Caudate nucleus (tissue), 63 donors: ENCODE measurements at places on chromosomes 5 and 9.

DNA sequence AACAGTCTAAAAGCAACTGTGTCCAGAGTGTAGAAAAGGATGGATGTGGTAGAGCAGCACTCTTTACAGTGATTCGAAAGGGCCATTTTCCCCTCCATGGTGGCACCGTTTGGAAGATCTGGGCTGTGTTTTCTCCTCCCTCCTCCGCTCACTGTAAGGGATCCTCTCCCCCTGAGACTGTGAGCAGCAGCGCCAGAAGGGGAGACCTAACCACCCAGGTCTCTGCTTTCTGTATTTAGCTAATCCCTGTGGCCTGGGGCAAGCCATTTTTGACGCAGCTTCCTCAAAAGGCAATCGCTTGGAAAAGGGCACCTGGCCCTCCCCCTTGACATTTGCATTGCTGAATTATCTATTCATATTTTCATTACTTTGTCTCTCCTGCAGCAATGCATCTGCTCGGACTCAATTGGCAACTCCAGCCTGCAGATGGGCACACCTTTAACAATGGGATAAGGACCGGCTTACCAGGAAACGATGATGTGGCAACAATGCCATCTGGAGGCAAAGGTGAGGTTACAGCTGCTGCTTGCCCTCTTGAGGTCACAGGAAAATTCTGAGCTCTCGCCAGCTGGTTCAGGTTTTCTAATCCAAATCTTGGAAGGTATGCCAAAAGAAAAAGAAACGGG is 244.3 kb upstream of the WWC1 start:
- DNase-seq = peak; percentile 14

GRCh38 chr9:134495881-134496412 is 145.7 kb upstream of the COL5A1 start:
- DNase-seq = no peak

DNA sequence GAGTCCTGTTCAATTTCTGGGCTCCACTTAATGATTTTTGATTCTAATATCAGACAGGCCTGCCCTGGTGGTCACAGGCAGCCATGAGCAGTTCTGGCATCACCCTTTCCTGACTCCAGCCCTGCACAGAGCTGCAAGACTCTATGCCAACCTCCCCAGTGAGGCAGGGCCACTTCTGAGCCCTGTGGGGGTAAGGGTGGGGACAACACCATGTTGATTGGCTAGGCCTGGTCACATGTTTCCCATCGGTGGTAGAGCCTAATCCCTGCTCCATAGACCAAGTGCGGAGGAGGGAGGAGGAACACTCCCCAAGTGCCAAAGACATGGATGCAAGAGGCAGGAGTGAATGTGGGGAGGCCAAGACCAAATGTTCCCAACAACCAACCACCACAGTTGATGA is 134.6 kb downstream of the PHF2 start:
- DNase-seq = no peak

DNA sequence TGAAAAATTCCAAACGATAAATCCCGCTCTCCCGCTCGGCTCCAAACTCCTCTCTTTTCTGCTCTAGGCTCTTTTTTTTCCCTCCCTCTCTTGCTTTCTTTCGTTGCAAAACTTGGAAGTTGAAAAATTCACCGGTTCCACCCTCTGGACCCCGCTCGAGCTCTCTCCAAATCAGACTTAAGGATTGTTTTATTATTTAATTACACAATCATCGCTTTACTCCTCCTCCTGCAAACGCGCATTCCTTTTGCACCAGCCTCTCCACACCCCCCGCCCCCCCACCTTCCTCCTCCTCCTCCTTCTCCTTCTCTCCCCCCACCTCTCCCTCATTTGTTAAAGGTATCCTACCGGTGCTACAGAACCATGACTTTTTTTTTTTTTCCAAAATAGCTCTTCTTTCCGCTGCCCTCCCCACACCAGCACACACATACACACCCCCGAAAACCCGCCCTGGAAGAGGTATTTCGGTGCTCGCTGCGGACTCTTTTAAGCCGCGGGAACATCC is 535 bp upstream of the NFIB start:
- no peak for DNase-seq

DNA sequence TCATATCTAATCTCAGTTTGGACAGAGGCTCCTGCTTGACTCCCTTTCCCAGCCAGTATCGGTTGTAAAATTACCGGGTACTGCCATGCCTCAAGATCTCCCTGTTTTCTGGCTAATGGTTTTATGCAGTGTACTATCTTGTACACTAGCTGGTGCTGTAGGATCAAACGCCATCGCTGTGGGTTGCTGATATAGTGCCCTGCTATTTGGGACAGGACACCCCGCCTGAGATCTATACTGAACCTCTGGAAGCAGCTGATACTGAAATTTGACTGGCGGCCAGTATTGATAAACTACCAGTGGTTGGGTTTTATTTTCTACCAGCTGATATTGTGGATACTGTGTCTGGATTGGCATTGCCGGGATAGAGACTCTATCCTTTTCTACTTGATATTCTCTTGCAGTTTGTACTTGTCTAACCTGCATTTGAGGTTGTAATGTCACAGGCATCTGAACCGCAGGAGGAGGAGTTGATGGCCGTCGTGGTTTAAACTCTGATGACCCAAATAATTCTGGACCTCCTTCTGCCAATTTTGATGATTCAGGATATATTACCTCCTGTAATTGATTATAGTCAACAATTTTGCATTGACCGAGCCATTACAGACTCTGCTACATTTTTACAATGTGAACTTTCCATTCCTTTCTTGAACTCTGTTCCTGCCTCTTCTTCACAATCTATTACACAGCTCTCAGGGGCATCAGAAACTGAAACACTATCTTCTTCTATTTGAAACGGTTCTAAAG is 112.5 kb upstream of the LARP1 start:
- no peak for DNase-seq

DNA sequence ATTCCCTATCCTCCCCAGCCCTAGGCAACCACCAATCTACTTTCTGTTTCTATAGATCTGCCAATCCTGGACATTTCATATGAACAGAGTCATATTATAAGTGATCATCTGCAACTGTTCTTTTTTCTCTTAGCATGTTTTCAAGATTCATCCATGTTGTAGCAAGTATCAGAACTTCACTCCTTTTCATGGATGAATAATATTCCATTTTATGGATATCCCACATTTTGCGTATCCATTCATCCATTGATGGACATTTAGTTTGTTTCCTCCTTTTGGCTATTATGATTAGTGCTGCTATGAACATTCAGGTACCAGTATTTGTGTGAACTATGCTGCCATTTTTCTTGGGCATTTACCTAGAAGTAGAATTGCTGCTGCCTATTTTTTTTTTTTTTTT is 51.3 kb upstream of the HAND1 start:
- no peak for DNase-seq

- DNase-seq = no peak
These were observed 374.9 kb downstream of the TLE4 start for GRCh38 chr9:79946712-79947111.

- DNase-seq = no peak
These were observed 81.9 kb downstream of the EBF1 start for GRCh38 chr5:159017786-159018185.

GRCh38 chr9:72255569-72255968 is 106.3 kb downstream of the GDA start:
- no peak for DNase-seq

GRCh38 chr5:125847561-125847960 is 575.6 kb upstream of the GRAMD2B start:
- no peak for DNase-seq

- no peak for DNase-seq
These were observed 234.1 kb downstream of the TMEM38B start for GRCh38 chr9:105928416-105928815.

DNA sequence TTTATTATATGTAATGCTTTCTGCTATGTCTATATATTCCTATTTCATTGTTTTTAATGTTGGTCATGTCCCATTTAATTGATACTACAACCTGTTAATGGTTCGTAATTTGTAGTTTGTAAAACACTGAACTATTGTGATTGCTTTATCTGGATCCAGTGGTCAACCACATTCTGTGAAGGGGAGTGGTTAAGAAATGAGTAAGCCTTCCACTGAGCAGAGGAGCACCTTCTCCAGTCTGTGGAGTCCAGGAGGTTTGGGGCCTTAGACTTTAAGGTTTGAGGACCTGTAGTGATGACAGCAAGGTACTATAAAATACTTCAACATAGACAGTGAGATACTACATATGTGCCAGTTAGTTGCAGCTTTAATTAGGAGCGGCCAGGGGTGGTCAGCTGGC is 67.7 kb upstream of the RAD23B start:
- no peak for DNase-seq

DNA sequence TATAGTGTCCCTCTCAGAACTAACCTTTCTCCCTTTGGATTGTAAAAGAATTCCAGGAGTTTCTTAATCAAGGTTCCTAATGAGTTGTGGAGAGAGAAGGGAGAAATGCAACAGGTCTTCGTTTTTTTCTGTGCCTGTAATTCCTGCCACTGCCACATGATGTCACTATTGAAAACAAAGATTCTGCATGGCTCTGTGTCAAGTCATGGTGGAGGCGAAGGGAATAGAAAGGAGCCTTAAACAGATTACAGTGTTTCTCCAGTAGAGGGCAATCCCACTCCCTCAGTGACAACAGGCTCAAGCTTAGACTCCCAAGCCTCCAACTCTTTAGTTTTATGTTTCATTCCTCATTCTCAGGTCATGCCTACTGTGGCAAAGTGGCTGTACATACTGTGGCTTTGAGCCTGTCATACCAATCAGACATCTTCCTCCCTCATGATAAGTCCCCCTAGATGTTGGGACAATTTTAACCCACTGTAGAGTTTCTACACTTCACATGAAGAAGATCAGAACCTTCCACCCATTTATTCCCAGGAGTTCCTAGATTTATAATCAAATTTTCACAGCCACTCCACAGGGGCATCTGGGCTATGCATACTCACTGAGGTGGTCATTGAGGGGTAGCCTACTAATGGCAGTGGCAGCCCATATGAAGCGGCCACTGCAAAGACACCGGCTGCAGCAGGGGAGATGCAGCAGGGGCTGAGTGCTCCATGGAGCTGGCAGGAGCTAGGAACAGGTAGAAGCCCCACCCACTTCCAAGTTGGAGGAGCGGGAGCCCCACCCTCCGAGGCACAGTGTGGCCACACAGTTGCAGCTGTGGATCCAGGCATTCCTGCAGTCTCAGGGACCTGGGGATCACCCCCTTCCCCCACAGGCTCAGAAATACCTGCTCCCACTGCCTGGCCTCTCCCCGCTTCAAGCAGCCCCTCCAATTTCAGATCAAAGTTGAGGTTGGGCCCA is 97.4 kb upstream of the TRIM32 start:
- no peak for DNase-seq

- no peak for DNase-seq
These were observed 10.1 kb downstream of the PHF2 start for GRCh38 chr9:93586290-93587057.

- no peak for DNase-seq
These were observed 8.6 kb upstream of the GLE1 start for GRCh38 chr9:128495804-128496417.

GRCh38 chr9:27436234-27436633 is 87.9 kb upstream of the IFNK start:
- no peak for DNase-seq

- no peak for DNase-seq
These were observed 29.1 kb upstream of the DUSP1 start for GRCh38 chr5:172800088-172800551.

- no peak for DNase-seq
These were observed 172.7 kb downstream of the TRPM3 start for GRCh38 chr9:70948744-70949143.

GRCh38 chr5:4413996-4414395 is 726.1 kb upstream of the ADAMTS16 start:
- DNase-seq = no peak

DNA sequence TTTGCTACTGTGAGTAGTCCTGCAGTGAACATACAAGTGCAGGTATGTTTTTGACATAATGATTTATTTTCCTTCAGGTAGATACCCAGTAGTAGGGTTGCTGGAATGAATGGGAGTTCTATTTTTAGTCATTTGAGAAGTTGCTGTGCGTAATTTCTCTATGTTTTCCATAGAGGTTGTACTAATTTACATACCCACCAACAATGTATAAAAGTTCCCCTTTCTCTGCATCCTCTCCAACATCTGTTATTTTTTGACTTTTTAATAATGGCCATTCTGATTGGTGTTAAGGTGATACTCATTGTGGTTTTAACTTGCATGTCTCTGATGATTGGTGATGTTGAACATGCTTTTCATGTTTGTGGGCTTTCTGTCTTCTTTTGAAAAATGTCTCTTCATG is 64.7 kb upstream of the CTSL start:
- DNase-seq = no peak

- no peak for DNase-seq
These were observed 88.3 kb upstream of the PRDM9 start for GRCh38 chr5:23419115-23419514.

- no peak for DNase-seq
These were observed 1026.3 kb downstream of the TAF11L14 start for GRCh38 chr5:18660511-18660910.

GRCh38 chr5:131496400-131496713 is 138.7 kb downstream of the RAPGEF6 start:
- no peak for DNase-seq

DNA sequence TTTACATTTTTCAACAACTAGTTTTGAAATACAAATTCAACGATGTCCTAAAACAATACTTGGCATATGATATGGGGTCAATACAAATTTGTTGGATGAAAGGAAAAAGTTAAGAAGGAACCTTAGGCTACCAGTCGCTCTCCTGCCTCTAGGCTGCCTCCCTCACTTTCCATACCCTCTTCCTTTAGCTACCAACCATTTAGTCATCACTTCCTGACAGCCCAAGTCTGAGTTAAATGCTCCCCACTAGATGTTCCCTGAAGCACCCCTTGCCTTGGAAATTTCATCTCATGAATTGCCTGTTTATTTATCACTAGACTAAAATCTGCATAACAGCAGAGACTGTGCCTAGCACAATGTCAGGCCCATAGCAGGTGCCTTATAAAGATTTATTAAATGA is 2.7 kb upstream of the LARS1 start:
- no peak for DNase-seq

GRCh38 chr9:132975961-132976360 is 2.5 kb upstream of the GFI1B start:
- no peak for DNase-seq

GRCh38 chr9:20593537-20593936 is 28.8 kb downstream of the MLLT3 start:
- DNase-seq = no peak
